Calu3 (cell line): ENCODE measurements at places on chromosomes 5 and 9. TPM values are rescaled to one million over a fixed set of nuclear protein-coding genes. Genes with fewer than 3 reads are reported as not detected.

DNA sequence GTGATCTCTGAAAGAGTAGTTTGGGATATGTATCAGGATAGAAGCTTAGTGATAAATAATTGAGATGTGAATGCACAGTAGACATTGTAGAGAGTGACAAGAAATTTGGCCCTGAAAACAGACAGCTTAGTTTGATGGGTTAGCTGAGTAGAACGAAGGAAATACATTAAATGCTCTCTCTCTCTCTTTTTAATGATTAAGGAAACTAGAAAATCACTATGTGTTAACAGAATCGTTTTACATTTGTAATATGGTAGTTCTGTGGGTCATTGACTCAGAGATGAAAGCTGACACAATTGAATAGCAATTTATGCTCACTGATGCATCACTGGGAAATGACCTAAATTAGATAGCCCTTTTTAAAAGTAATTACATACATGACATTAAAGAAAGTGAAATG, 739.8 kb upstream of the PTPRD start:
- no peak for DNase-seq

DNA sequence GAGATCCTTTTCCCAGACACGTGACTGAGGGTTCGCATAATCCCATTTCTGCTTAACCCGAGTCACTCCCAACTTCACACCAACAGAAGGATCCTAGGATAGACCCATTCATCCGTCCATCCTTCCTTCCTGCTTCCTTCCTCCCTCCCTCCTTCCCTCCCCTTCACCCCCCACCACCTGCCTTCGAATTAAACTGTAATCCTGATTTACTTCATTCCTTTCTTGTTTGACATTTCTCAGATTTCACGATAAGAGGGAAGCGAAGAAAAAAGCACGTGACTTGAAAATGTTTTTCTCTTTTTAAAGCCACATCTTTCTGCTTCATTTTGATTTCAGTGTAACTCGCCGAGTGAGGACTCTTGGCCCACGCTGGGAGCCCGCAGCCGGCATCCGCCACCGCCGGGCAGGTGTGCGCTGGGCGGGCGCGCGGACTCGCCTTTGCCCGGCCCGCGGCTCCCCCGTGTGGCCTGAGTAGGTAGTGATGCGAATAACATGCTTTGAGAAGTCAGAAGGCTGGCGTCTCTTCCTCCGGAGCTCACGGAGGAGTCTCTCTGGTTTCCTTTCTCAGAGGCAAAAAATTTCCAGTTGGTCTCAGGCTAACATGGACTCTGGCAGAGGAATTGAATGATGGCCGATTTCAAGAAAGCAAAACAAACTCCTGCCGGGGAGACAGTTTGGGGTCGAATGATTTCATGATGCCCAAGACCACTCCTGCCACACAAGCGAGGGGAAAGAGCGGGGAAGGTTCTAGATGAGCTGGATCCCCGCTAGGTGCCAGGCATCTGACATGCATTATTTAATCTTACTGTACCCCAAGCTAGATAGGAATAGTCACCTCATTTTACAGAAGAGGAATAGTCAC, 117.7 kb downstream of the SLC12A2 start:
- peak; percentile 42 for DNase-seq

- no peak for DNase-seq
These were observed 538 bp upstream of the ARHGEF28 start for GRCh38 chr5:73625372-73625943.

GRCh38 chr5:91018200-91018599, 364.9 kb downstream of the ARRDC3 start:
- no peak for DNase-seq

- no peak for DNase-seq
These were observed 61.4 kb downstream of the SERINC5 start for GRCh38 chr5:80194468-80194867.

GRCh38 chr9:87594194-87594593, 96.5 kb downstream of the DAPK1 start:
- DNase-seq, result no peak

DNA sequence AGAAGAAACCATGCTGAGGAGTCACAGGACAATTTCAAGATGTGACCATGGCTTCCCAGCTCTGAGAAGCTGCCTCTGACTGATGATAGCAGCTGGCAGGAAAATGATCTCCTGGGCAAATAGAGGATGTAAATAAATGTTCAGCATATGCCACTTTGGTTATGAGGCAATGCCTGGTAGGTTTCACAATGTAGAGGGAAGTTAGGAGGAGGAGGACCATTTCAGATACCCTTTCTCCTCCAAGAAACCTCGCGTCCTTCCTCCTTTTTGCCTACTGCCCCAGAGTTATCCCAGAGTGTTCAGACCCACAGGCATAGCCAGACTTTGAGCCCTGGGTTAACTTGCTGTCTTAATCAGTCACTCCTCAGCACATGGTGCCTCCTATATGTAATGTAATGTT, 541.6 kb upstream of the DAP start:
- no peak for DNase-seq

GRCh38 chr9:134186471-134187109, 22.2 kb upstream of the RNU6ATAC start:
- DNase-seq, result no peak

- no peak for DNase-seq
These were observed 177.3 kb downstream of the C9orf152 start for GRCh38 chr9:110030632-110031031.

DNA sequence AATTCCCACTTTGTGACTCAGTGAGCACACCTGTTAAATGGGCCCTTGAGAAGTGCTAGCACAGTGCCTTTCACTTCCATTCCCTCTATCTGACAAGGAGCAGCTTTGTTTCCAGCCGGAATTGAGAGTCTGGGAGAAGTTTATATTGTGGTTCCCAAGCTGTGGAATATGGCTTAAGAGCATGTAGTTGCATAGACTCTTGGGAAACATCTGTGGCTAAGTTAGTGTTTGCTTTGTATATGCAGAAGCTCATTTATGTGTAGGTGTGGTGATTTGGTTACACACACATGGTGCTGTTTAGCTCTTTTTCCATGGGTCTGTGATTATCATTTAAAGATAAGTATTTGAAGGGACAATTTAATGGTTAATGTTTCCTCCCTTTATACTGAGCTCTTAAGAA, 110.5 kb upstream of the HMHB1 start:
- DNase-seq, result no peak

- DNase-seq, result no peak
These were observed 582.0 kb upstream of the TUSC1 start for GRCh38 chr9:26260238-26260637.

DNA sequence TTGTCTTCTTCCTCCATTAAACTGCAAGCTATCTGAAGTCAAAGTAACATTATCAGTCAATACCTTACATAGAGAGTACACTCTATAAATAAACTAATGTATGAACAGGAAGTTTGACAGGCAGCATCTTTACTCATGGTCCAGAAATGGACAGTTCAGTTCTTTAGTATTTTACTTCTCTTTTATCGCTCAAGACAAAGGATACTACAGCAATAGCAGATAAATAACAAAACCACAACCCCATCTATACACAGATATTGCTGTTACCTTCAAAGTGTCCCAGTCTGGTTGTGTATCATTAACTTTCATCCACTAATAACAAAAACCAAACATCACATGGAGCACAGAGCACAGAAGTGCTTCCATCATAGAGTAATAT, 46.4 kb downstream of the SEMA5A start:
- no peak for DNase-seq

DNA sequence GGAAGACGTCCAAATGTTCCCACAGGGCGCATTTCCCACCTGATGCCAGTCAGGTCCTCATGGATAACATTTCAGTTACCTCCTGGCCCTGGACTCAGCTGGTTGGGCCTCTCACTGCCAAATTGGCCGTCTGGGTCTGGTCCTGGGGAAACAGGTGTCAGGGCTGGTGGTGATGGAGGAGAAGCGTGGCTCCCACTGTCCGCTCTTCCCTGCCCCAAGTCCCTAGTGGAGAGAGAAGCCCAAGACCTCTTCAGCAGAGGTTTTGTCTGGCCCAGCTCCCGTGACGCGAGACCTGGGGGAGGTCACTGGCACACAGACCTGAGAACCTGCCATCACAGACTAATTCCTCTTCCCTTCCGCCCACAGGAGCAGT, 27.8 kb upstream of the PRDM12 start:
- DNase-seq, result no peak

DNA sequence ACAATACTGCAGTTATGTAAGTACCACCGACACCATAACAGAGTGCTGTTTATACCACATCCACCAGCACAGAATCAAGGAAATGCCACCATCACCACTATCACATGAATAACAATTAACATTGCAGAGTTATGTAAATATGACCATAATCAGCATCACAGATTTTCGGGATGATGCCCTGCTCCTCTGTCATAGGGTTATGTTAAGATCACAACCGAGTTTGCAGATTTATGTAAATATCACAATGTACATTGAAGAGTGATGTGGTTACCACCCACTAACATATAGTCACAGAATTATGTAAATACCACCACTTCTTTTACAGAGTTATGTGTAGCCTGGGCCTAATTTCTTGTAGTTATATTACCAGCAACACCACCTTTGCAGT, 61.8 kb downstream of the SHC3 start:
- DNase-seq, result no peak

GRCh38 chr5:78308703-78309102, 14.2 kb upstream of the AP3B1 start:
- no peak for DNase-seq

- DNase-seq, result no peak
These were observed 38.9 kb upstream of the IQGAP2 start for GRCh38 chr5:76364226-76364589.

DNA sequence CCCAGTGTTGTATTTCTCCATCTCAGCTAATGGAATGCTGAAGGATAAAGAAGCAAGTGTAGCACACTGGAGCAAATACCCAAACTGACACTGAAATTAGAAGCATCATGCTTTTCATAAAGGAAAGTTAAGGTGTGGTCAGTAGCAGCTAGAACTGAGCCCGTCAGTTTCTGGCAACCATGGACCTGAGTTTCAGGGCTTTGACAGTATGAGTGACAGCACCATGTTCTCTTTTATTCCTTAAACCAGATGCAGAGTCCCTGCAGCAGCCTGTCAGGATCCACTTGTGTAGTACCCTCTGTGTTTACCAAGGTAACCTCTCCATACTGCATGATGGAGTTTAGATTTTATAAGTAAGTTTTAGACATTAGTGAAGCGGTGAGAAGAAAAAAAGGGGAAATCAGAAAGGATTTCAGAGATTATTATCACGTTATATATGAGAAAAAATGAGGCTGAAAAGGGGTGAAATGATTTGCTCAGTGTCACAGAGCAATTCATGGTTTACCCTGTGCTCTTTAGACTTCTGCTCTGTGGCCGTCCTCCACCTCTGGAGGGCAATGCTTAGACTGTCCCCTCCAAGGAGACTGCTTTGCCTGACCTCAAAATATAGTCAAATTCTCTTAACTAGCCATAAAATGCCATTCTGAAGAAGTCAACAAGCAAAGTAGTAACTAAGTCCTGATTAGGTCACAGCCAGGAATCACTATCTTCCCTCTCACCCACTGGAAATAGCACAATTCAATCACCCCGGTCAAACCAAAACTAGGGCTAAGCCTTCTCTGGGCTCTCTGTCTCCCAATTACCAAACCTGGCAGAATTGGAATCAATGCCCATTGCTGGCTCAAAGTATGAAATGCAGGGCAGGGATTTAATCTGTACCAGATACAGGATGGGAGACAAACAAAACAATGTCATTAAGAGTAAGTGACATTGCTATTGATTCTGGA, 10.5 kb upstream of the MYOT start:
- DNase-seq, result no peak

DNA sequence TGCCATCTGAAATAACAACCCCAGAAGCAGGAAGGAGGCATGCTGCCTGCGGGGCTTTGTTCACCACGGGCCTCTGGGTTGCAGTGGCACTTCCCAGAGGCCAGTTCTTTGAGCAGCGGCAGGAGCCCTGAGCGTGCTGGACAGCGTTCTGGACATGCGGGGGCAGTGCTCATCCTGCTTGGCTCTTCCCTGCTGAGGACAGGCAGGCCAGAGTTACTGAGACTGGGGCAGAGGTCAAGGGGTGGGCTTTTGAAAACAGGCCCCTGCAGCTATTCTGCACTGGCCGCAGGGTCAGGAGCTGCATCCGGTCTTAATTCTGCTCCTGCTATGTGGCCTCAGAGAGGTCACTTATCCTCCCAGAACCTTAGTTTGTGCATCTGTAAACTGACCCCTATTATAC, 258.6 kb downstream of the FSTL4 start:
- no peak for DNase-seq

GRCh38 chr5:173916233-173916632, 28.1 kb downstream of the CPEB4 start:
- DNase-seq, result no peak

- no peak for DNase-seq
These were observed 110.7 kb downstream of the TLE1 start for GRCh38 chr9:81578606-81579005.

GRCh38 chr9:134403682-134404301, 77.5 kb downstream of the RXRA start:
- no peak for DNase-seq

DNA sequence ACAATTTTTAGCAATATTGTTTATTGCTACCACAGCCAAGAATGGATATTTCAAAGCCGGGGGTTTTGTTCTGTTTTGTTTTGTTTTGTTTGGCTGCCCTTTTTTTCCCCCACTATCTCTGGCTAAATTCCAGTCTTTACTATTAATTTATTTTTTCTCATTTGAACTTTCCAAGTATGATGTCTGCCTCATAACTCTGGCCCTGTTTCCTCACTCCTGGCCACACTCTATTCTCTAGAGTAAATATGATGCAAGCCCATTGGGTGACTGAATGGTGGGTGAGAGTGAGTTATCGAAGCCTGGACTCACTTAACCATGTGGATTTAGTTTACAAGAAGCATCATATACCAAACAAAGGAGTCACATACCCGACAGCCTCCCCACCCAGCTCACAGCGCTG, 41.9 kb downstream of the WDR36 start:
- no peak for DNase-seq

GRCh38 chr5:73322437-73323076, 126.0 kb downstream of the FOXD1 start:
- no peak for DNase-seq

DNA sequence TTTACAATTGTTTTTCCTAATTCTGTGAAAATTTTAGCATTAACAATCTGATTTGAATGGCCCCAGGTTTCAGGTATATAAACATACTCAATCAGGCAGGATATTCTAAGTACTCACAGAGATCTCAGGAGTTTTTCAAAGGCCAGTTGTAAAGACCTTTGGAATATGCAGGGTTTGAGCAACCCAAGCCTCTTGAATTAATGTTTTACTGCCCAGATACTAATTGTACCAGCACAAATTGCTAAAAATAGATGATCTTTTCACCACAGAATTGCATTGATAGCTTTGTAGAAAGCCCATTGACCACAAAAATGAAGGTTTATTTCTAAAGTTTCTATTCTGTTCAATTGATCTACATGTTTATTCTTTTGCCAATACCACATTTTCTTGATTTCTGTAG, 186.5 kb downstream of the OSTF1 start:
- DNase-seq, result no peak

- DNase-seq, result no peak
These were observed 12.5 kb downstream of the ARHGEF28 start for GRCh38 chr5:73638344-73639095.

GRCh38 chr5:12795333-12795663, 891.1 kb upstream of the CTNND2 start:
- DNase-seq, result no peak

HOMER1 gene
- total RNA-seq, result 26.6 and 32.5 TPM in 2 replicates

FBXO10 gene
- total RNA-seq, result 0.94 and 1.1 TPM in 2 replicates

ZMYND19 gene
- total RNA-seq, result 30.0 and 31.7 TPM in 2 replicates

NXNL2 gene
- 1.4 TPM in 2 replicates for total RNA-seq

QRFP gene
- total RNA-seq, result not detected in 2 replicates

ZDHHC11 gene
- 53.7 and 60.8 TPM in 2 replicates for total RNA-seq

TMC1 gene
- not detected in 2 replicates for total RNA-seq

CEL gene
- 2.6 and 3.1 TPM in 2 replicates for total RNA-seq

TAF1L gene
- total RNA-seq, result not detected in 2 replicates

ABLIM3 gene
- 58.2 and 70.9 TPM in 2 replicates for total RNA-seq

ANKRD20A1 gene
- 0.69 and 3.0 TPM in 2 replicates for total RNA-seq

PTCH1 gene
- total RNA-seq, result 7.6 and 9.5 TPM in 2 replicates

PIGO gene
- 31.9 and 32.0 TPM in 2 replicates for total RNA-seq
